Tongue (tissue), 3 donors: ENCODE measurements at places on chromosomes 12 and 14.

DNA sequence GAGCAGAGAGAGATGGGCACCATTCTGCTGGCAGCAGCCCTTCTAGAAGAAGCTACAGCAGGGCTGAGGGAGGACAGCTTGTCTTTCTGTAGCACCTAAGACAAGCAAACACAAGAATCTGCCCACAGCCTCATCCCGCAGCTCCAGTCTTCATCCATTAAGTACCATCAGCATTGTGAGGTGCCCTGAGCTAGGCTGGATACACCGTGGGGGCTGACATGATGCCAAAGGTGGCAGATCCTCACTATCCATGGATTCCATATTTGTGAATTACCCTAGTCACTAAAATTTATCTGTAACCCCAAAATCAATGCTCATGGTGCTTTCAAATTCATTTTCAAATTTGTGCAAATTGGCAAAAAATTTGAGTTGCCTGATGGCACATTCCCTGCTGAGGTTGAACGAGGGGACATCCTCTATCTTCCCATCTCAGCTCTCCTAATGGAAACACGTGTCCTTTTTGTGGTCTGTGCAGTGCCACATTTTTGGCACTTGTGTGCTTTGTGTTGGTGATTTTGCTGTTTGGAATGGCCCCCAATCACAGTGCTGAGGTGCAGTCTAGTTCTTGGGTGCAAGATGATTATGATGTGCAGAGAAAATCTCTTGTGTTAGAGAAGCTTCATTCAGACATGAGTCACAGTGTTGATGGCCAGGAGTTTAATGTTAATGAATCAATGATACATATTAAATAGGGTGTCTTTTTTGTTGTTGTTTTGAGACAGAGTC is 7.0 kb downstream of the PITPNM2 start:
- DNase-seq, result no peak

- DNase-seq, result no peak
Observed at GRCh38 chr12:12823811-12824210, 10.7 kb downstream of the DDX47 start.

DNA sequence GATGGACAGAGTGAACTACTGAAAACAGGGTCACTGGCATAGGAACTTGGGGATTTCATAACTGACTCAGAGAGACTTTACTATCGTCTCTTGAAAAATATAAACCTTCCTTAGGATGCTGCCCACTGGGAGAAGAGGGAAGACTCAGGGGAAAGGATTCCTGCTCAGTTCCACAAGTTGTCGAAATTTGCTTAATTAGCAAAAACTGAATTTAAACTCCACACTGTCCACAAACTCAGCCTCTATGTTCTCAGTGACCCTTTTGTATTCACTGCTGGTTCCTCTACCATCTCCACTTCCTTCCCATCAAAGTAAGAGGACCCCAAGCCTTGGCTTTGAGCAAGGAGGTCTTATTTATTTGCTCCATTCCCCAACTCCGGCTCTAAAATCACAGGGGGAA is 7.2 kb upstream of the MYL6B start:
- DNase-seq, result no peak

DNA sequence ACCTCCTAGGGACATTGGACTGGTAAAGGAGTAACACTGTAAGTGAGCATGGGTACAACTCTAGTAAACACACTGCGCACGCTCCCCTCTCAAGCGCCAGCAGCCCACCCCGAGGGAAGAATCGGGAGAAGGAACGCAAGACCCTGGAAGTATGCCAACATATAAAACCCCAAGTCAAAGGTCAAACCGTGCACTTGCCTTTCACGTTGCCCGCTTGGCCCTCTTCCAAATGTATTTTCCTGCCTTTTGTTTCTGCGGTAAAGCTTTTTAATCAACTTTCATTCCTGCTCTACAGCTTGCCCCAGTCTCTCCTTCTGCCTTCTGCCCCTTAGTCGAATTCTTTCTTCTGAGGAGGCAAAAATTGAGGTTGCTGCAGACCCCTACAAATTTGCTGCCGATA is 17.6 kb upstream of the CHST11 start:
- no peak for DNase-seq

GRCh38 chr12:724194-724855 is 28.1 kb upstream of the WNK1 start:
- DNase-seq, result peak; percentile 34
